NCI-H2081 (cell line): ENCODE measurements at places on chromosomes 16 and 17.
A peak's percentile ranks its signal among the peaks of the same experiment; 100 is the strongest.

GRCh38 chr16:4376893-4377572 lies 5.4 kb downstream of the VASN start:
- DNase-seq: no peak

- DNase-seq: no peak
Measured at GRCh38 chr16:67207249-67208091, 8.5 kb downstream of the ELMO3 start.

DNA sequence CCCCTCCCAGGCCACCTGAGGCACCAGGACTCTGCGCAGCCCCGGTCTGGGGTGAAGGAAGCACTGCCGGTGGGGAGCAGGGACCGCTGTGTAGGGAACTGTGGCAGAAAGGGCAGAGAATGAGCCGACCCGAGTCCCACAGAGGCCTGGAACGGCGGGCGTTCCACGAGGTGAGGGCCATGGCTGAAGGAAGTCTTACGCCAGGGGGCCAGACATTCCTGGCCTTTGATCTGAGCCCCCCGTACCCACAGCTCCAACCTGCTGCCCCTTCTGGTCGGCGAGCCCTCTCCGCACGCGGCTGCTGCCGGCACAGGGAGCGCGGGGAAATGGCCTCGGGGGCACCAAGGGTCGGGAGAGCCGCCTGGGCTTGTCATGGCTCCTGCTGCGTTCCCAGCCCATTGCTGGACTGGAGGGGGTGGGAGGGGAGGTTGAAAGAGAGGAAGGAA lies 1.4 kb upstream of the WNT3 start:
- no peak for DNase-seq

- DNase-seq: no peak
Measured at GRCh38 chr16:85321509-85322271, 209.4 kb upstream of the CIBAR2 start.

DNA sequence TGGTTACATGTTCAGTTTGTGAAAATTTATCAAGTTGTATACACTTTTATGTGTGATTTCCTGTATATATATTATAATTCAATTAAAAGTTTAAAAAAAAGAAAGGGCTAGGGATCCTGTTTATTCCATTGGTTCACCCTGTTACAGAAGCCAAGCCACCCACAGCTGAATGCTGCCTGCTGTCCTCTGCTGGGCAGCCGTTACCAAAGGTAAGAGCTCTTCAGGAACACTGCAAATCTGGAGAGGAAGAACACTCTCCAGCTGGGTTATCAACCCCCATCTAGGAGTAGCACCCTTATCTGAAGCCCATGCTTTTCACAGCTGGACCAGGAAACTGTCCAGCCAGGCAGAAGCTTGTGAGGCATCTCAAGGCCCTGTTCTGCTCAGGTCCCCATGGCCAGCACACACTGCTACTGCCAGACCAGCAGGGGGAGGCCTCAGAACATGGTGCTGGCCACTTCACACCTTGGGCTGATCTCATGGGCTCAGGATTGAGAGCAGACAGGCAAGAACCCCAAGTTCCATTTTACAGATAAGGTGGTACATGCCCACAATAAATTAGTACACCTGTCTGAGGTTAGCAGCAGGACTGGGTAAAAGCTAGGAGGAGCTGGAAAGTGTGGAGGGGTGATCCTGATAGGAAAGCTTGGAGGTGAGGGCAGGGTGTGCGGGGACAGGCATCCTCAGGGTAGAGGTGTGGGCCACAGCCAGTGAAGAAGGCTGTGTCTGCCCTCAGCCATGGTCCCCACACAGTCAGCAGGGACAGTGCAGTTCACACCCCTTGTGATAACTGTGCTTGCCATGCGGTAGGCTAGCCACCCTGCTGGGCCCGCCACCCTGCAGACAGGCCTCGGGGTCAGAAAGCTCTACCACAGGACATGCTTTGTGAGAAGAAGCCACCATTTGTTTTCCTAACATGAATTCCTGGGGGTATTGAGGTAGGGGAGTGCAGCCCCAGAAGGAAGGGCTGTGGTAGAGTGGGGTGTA lies 54.3 kb upstream of the SREBF1 start:
- peak; percentile 47 for DNase-seq
